HFFc6 (cell line): ENCODE measurements at places on chromosomes 11 and 22. TPM values are rescaled to one million over a fixed set of nuclear protein-coding genes. Genes with fewer than 3 reads are reported as not detected.

MRGPRX1 gene
- not detected in 3 replicates for total RNA-seq

OR2AG2 gene
- total RNA-seq, result 0.14 TPM in 1 of 2 replicates, not detected in the other

MAPK8IP2 gene
- total RNA-seq, result 0.05 to 0.19 TPM (median 0.18 TPM) in 3 replicates

CBLIF gene
- not detected in 3 replicates for total RNA-seq

GRCh38 chr11:116787786-116788486 lies at the start of gene ZPR1:
TSS of gene ZPR1 (minus strand) at chr11:116788023. CDS start at chr11:116787990, 33 bp downstream.
- peak; percentile 59 for DNase-seq

DNA sequence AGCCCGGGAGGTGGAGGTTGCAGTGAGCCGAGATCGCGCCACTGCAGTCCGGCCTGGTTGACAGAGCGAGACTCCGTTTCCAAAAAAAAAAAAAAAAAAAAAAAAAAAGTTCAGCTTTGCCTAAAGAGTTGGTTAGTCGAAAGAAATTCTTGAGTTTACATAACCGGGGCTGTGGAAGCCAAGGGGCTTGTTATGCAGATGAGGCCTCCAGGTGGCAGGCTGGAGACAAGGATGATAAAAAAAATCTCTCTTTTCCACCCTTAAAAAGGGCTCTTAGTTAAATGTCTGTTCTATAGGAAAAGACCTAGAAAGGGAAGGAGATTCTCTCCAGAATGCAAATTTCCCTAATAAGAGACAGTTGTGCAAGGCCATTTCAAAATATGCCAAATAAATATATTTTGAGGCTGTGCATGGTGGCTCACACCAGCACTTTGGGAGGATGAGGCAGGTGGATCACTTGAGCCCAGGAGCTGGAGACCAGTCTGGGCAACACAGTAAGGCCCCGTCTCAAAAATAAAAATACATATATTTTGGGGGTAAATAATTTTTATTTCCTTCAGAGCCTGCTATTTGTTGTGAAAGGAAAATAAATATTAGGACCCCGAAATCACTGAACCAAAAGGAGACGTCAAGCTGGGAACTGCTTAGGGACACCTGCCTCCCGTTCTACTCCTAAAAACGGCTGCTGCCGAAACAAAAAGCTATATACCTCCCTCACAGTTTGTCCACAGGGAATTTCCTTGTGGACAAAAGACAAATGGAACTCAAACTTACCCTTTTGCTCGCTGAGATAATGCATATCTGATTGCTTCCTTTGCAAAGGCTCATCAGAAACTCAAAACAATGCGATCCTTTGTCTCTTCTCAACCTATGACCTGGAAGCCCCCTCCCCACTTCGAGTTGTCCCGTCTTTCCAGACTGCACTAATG lies 2.4 kb upstream of the IFITM2 start:
- peak; percentile 63 for DNase-seq

- no peak for DNase-seq
These were observed 4.5 kb downstream of the TTC9C start for GRCh38 chr11:62732830-62733229.

DNA sequence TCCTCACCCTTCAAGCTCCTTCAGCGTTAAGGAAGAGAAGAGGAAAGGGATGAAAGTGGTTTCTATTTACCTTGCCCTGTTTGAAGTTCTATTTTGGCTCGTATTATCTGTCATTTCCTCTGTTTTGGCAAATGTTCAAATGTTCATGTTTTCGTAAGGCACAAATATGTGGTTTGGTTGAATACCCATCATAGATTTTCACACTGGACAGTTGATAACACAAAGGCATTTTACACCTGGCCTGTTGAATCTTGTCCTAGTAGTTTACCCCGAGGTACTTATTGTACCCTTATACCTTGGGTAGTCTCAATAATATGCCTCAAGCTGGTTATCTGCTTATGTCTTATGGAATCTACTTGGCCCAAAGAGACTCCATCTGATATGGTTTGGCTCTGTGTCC lies 706.9 kb downstream of the METTL15 start:
- DNase-seq, result no peak
